T-cell (primary cell): ENCODE measurements at places on chromosomes 1 and 21. TPM values are rescaled to one million over a fixed set of nuclear protein-coding genes. Genes with fewer than 3 reads are reported as not detected.

Gene GCSAML
- total RNA-seq = 0.26 TPM

DNA sequence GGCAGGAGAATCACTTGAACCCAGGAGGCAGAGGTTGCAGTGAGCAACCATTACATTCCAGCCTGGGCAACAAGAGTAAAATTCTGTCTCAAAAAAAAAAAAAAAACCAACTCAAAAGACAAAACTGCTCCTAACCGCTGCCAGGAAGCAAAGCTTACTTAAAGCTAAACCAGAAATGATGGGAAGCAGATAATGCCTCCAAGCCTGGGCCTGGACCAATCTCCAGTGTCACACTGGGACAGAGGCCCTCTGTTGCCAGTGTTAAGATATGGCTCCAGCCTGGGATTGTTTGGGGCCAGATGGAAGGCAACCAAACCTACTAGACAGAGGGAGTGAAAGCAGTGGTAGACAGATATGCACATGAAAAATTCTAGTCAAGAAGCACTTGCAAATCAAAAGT is 36.9 kb downstream of the NSL1 start:
- no peaks in the 10 kb centered on the region for H3K27me3 ChIP-seq
- peaks cover 32% of the 10 kb centered on the region for H3K4me1 ChIP-seq
- DNase-seq = no peak
- peaks cover 3% of the 10 kb centered on the region for H3K36me3 ChIP-seq
- H3K4me3 ChIP-seq = no peak overlapping the region

- H3K36me3 ChIP-seq = peaks cover 21% of the 10 kb centered on the region
- no peak overlapping the region for H3K4me3 ChIP-seq
- no peaks in the 10 kb centered on the region for H3K4me1 ChIP-seq
- no peak for DNase-seq
Measured at GRCh38 chr1:207838156-207839082, 72.5 kb downstream of the CD34 start.

GRCh38 chr1:45573231-45573804 is 10.5 kb upstream of the NASP start:
- no peak overlapping the region for H3K27ac ChIP-seq
- DNase-seq = no peak
- no peaks in the 10 kb centered on the region for H3K4me1 ChIP-seq
- H3K4me3 ChIP-seq = no peak overlapping the region

GRCh38 chr1:225945564-225945963 is 4.5 kb upstream of the LEFTY2 start:
- no peak overlapping the region for H3K4me3 ChIP-seq
- no peak overlapping the region for H3K27ac ChIP-seq
- H3K4me1 ChIP-seq = peaks cover 13% of the 10 kb centered on the region
- no peaks in the 10 kb centered on the region for H3K27me3 ChIP-seq
- H3K36me3 ChIP-seq = no peaks in the 10 kb centered on the region
